SK-N-SH (cell line): ENCODE measurements at places on chromosomes 7 and 10.
A peak's percentile ranks its signal among the peaks of the same experiment; 100 is the strongest.

GRCh38 chr10:770975-771374 lies 81.5 kb upstream of the DIP2C start:
- no peak for DNase-seq

GRCh38 chr7:71278257-71278656 lies 146.3 kb downstream of the GALNT17 start:
- DNase-seq: no peak

DNA sequence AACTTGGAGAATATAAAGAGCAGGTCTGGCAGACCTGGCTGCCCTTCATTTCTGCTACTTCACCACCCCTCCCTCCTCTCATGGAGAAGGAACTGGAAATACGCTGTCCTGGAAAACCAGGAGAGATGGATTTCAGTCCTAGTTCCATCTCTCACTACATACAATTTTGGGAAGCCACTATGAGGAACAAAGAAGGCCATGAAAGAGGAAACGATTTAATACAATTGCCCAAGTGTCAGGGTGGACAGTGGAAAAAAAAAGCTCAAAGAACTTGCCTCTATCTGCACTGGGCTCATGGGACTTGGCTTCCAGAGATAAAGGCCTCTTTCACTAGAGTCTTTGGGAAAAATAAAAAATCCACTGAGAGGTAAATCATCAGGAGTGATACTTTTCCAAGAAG lies 561.7 kb downstream of the KCNMA1 start:
- no peak for DNase-seq

DNA sequence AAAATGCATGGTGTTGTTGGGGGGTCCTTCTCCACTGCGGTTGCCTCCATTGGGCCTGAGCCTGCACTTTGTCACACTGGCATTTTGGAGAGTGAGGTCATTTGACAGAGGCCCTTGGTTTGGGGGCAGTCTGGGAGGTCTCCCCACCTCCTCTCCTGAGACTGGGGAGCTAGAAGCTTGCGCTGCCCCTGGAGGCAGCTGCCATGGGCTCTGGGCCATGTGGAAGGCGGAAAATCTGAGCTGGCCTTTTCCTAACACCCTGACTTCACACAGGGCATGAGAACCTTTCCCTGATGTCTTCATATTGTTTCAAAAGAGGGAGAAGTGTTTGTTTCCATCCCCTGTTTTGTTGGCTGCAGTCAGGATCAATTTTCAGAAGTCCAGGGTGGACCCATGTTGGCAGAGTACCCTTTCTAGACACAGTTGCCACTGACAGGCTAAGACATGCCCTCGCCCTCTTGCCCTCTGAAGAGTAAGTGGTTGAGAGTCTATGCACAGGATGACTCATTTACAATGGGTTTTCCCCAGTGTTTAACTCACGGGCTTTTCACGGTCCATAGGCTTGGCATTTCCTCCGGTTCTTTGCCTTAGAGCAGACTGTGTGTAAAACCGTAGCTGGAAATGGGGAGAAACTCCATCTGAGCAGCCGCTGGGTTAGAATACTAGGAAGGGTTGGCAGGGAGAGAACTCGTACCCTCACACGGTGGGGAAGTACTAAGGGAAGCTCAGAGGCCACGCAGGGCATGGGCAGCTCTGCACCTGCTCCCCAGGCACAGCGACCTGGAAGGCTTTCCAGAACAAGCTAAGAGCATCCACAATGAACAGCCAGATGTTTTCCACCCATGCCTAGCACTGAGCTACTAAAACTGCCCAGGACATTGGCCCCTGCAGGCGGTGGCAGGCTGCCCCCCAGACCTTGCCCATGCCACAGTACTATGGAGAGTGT lies 655.0 kb downstream of the SDK1 start:
- DNase-seq: no peak

DNA sequence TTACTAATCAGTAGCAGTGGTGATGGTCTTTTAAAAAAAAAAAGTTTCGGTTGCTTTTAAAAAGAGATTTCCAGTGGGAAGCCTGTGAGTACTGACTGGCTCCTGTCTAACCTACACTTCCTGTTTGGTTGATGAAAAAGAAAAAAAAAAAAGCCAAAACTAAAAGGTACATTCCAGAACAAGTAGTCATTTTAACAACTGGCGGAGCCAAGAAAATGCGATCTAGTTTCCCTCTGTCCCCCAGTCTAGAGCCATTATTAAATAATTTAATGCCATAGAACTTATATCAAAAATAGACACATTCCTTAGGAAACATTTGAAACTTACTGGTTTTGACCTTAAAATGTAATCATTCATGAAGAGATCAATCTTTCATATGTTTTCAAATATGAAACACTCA lies 254.2 kb upstream of the C7orf33 start:
- no peak for DNase-seq

- no peak for DNase-seq
Observed at GRCh38 chr10:21995557-21995956, 8.0 kb downstream of the DNAJC1 start.

DNA sequence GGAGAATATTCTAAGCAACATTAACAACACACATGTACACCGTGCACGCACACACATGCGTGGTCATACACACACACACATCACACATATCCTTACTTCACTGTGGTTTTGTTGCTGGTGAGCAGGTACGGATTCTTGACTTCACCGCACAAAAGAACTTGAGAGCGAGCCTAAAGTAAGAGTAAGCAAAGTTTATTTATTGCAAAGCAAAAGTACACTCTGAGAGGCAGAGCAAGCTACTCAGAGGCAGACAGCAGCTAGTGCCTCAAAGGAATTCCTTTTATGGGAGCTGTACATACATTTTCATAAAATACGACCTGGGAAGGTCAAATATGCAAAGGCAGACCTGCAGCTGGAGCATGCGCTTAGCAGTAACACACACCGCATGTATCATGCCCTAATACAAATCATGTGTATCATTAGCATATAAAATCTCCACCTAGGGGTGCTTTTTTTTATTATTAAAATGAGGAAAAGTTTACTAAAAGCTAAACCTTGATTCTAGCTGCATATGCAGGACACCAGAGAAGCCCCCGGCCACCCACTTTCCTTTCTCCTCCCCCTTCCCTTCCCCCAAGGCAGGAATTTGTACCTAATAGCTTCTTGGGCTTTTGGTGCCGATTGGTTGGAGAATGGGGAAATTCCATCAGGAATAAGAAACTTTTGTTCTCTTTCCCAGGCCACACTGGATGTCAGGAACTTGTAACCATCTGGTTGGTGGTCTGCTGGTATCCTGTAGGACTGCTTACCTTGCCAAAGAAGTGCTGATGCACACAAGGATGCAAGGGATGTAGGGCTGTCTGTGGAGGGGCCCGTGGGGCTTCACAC lies 16.5 kb upstream of the GPR37 start:
- DNase-seq: no peak

DNA sequence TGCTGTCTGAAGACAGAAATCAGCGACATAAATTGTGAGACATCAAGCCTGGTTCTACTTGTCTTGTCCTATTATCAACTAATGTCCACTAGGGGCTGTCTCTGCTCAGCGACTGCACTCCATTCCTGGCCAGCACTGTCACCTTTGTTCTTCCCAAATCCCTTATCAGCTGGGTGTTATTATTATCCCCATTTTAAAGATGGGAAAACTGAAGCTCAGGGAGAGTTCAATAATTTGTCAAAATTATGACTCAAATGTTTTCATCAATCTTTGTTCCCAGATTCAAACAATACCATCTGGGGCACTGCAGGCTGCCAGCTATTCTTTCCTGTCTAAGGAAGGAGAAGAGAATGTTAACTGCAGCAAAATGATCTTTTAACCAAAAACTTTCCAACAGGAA lies 431.6 kb upstream of the NFE2L3 start:
- DNase-seq: peak; percentile 39

DNA sequence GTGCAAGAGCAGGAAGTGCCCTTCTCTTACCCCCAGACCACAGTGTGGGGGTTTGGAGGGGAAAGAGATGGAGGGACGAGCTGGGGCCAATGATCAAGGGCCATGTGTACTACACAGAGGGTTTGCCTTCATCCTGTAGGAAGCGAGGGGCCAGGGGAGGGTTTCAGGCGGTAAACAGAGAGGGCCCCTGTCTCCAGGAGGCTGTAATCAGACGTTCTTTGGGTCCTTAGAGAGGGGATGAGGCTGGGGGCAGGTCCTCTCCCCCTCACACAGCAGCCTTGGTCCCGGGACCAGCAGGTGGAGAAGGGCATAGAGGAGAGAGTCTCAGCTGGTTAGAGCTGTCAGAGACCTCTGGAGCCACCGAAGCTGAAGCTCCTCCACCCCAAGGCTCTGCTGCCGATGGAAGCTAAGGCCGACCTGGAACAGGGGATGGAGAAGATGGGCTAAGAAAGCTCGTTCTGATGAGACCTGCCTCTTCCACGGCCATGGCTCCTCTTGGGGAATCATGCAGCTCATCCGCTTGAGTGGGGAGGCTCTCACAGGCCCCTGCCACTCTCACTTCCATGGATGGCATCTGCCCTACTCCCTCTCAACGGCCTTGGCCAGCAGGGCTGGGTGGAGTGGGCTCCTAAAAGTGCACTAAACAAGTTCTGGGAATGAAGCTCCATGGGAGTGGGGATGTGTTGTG lies 3.5 kb downstream of the LOXL4 start:
- DNase-seq: no peak

GRCh38 chr7:80659120-80660055 lies 20.9 kb downstream of the CD36 start:
- DNase-seq: peak; percentile 31

DNA sequence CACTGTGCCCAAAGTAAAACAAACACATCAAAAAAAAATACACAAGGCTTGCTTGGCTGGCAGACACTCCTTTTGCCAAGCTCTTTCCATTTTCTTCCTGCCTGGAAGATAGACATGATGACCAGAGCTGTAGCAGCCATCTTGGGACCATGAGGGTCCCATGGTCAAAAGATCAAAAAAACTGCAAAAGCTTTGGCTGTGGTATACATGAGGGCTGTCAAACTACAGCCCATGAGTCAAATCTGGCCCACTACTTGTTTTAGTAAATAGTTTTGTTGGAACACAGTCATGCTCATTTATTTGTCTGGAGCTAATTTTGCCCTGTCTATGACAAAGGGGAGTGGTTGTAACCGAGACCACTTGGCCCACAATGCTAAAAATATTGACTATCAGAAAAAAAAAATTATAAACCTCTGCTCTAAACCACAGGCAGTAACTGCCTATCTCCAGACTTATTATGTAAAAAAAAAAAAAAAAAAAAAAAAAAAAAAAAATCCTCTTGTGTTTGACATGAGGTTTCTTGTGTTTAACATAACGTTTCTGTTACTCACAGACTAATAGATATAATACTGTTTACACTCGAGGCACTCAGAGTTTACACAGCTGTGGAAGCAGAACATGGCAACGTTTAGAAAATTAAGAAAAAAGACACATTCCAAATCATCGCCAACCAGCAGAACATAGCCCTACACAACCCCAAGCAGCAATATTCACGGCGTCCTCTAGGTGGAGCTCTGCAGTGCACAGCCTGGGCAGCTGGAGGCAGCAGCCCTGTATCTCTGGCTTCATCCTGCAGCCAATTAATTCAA lies 36.9 kb downstream of the ASB13 start:
- DNase-seq: peak; percentile 84

GRCh38 chr10:71357792-71358265 lies 38.8 kb downstream of the SLC29A3 start:
- DNase-seq: peak; percentile 82

DNA sequence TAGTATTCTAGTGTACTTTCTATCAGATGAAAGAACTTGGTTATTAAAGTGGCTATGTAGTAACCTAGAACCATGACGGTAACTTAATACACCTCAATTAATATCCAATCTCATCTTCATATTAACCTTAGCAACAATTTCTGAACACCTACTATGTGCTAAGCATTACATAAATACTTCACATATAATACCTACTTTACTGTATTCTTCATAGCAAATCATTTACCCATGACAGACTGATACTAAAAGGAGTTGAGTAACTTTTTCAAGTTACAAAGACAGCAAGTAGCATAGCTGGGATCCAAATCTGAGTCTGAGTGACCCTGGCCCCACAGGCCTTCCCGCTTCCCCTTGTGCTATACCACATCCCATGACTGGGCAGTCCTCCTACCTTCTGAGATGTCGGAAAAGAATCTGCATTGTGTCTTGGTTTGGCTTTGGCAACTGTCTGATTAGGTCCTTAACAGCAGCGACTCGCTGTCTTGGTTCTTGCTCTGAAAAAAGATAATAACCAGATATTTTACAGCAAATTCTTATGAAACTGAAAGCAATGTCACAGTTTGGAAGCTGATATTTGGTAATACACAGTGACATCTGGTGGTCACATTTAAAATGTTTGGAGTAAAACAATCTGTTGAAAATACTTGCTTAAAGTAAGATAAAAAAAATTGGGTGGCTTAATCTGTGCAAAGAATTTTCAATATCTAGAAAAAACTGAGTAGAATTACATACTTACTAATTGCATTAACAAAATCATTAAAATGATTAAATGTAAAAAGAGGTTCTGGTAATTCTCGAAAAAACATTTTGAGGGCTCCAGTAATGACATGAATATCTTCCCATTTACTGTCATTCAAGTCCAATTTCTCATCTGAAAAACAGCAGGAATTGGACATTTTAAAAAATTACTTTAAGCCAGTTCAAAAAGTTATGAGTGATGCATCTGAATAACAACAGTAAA lies 120.1 kb downstream of the ARHGAP12 start:
- peak; percentile 32 for DNase-seq

GRCh38 chr10:127322286-127322685 lies 125.9 kb upstream of the INSYN2A start:
- DNase-seq: no peak

GRCh38 chr7:29839921-29840320 lies 33.6 kb downstream of the WIPF3 start:
- no peak for DNase-seq

DNA sequence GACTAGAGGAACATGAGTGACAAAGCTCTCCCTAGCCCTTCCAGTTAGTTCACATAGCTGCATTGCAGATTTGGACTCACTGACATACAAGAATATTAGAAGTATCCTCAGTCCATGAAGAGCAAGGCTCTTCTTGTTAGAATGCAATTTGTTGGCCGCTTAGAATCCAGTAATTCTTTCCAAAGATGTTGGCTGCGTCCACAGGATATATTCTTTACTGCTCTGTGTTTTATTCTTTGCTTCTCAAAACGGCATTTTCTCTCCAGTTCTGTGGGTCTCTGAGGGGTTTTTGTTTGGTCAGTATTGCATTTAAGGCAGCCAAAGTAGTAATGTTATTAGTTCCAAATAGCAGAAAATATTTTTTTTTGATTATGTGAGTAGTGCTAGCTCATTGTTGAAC lies 588.6 kb downstream of the DNAJB9 start:
- DNase-seq: no peak

DNA sequence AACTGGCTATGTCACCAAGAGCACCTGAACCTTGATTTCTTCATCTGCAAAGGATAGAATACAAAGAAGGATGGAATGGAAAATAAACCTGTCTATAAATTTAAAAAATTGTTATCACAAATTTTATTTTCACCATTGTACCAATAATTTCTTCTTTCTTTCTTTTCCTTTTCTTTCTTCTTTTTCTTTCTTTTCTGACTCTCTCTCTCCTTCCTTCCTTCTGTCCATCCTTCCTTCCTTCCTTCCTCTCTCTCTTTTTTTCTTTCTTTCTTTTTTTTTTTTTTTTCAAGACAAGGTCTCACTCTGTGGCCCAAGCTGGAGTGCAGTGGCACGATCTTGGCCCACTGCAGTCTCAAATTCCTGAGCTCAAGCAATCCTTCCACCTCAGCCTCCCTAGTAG lies 36.6 kb upstream of the SORBS1 start:
- DNase-seq: no peak
